ENCODE measurements at places on chromosomes 7 and 10. TPM values are rescaled to one million over a fixed set of nuclear protein-coding genes. Genes with fewer than 3 reads are reported as not detected.

Gene ZNF467
- polyA plus RNA-seq, result 38.0 TPM

Gene SGCE
- 85.9 TPM for polyA plus RNA-seq

Gene SPDYE6
- 13.9 TPM for polyA plus RNA-seq

Gene TMEM196
- polyA plus RNA-seq, result not detected

Gene SLC13A1
- 19.3 TPM for polyA plus RNA-seq

Gene CNNM1
- 1.5 TPM for polyA plus RNA-seq

Gene PNLIPRP1
- 0.42 TPM for polyA plus RNA-seq

Gene FAM241B
- 11.0 TPM for polyA plus RNA-seq

Gene CHRM2
- polyA plus RNA-seq, result 2.1 TPM

Gene MTPN
- polyA plus RNA-seq, result 144 TPM

Gene CDHR1
- polyA plus RNA-seq, result 0.65 TPM

All from renal pelvis (tissue), 12 donors.